ENCODE measurements at places on chromosomes 2 and 18.

DNA sequence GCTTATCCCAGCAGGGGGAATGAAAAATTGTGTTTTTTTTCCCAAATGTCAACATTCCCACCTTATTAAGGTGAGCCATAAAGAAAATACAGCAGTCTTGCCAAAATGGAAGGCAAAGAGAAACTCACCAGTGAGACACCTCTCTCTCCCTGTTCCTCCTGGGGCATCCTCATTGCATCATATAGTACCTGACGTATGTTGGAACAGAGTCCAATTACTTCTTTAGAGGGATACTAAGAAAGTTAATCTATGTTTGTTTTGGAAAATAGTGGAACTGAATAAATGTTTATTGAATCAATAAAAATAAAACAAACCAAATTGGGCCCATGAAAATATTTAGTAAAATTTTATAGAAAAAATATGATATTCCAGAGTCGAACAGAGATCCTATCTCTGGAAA, 700.4 kb downstream of the LRRTM4 start:
- no peak for DNase-seq

DNA sequence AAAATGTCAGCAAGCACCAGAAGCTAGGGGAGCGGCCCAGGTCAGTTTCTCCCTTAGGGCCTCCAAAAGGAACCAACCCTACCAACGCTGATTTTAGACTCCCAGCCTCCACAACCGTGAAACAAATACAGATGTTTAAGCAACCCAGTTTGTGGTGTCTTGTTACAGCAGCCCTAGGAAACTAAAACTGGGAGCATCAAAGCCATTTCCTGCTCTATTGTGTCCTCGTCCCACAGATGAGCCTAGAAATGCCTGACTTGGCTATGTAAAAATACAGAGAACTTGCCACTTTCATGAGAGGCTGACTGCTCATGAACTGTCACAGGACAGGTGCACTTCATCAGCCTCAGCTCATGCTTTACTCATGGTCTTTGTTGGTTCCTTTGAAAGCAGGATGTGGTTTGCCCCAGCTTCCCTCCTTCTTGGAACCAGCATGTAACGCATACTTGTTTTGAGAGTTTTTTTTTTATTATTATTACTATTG, 97.6 kb upstream of the SLC39A10 start:
- no peak for DNase-seq

DNA sequence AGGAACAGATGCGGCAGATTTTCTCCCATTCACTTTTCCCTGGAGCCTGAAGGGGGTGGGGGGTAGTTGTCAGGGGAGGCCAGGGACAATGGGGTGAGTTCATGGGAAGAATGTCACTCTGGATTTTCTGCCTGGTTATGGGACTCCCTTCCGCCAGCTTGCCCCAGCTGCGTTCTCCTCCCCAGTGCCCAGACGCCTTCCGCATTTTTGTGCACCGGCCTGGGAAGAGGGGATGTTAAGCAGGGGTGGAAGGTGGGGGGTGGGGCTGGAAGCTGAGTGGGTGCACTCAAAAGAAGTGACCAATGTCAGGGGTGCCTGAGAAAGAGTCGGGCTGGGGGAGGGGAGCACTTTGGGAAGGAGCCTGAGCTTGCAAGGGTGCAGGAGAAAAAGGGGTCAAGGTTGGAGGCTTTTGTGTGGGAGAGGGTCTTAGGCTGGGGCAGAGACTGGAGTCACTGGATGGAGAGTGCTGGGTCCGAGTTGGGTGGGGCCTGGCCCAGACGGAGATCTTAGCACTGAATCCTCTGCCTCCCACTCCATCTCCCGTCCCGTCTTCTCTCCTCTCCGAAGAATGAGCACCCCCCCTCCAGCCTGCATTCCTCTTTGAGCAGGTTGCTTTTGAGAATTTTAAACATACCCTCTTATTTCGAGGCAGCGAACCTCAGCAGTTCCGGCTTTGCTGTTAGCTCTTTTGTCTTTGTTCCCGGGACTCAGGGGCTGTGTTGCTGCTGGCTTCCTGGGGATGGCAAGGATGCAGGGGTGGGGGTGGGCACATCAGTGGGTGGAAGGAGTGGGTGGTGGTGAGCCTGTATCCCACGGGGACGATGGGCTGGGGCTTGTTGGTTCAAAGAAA, 2.7 kb downstream of the IGFBP2 start:
- DNase-seq = no peak

GRCh38 chr2:159110784-159111183, 142.3 kb downstream of the TANC1 start:
- no peak for DNase-seq

GRCh38 chr2:143771939-143772338, 642.7 kb downstream of the ARHGAP15 start:
- no peak for DNase-seq

GRCh38 chr2:231687133-231687852, 21.0 kb upstream of the PTMA start:
- DNase-seq = no peak

- DNase-seq = no peak
These were observed 6.7 kb downstream of the PLA2R1 start for GRCh38 chr2:160055726-160056108.

DNA sequence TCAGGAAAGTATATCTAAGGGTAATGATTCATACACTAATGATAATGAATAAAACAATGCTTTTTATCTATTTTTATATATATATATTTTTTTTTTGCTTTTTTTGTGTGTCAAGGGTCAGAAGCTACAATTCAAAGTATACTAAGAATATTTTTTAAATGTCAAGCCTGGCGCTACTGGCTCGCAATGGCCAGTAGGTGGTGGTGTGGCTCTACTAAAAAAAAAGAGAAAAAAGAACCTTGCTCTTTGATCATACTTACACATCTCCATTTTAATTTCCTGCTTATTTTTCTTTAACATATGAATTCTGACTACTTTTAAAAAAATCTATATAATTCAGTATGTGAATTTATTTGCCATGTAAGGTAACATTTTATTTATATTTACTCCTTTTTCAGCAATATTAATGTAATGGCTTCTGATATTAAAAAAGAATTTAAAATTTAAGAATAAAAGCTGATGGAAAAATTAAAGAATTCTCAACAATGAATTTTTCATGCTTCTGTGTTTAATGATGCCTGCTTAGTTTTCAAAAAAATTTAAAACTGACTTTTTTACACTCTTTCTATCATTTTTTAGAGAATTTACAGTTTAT, 232.9 kb downstream of the GULP1 start:
- DNase-seq = peak; percentile 37

DNA sequence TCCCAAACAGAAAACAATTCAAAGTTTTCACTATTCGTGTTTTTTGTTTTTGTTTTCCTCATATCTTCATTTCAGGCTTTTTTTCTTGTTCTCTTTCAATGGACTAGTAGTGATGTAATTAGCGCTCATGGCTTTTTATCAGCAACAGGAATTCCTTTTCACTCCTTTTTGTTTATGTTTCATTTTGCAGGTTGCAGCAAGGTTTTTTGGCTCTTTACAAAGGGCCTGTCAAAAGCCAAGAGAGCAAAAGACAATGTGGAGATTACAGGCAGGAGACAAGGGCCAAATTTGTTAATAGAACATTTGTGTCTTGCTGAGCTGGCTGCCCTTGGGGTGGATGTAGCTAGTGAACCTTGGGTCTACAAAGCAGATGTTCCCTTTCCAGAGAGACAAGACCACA, 467.4 kb upstream of the CDH20 start:
- DNase-seq = no peak

- DNase-seq = peak; percentile 61
These were observed 45.2 kb downstream of the PCBP1 start for GRCh38 chr2:70132244-70133126.

GRCh38 chr2:121777699-121778058, 22.2 kb downstream of the TSN start:
- no peak for DNase-seq

DNA sequence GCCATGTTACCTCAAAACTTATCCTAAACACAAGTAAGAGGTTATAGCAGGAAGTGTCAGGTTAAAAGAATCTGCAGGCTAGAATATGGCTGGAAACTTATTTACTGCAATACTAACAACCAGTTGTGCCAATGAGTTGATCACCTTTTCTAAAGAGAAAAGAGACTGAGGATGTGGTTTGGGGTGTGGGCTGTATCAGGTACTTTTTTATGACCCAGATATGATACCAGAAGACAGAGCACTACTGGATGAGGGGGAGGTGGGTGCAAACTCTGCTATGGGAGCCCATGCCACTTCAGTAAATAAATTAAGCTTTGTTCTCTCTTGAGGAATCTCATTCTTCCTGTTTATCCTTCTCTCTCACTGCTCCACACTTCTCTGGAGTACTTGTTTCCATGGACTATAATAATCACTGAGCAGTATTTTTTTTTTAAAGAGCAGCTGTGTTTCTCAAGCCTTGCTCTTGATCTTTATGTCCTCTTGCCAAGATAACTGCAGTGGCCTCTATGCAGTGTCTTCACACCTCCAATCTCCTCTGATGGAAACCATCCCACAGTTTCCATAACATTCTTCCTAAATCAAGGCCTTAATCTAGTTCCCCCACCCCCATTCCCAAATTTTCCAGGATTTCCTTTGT, 51.2 kb upstream of the NOSTRIN start:
- peak; percentile 28 for DNase-seq

GRCh38 chr2:105784589-105784988, 39.9 kb downstream of the NCK2 start:
- no peak for DNase-seq

GRCh38 chr2:105005181-105005951, 32.5 kb upstream of the MRPS9 start:
- DNase-seq = no peak

DNA sequence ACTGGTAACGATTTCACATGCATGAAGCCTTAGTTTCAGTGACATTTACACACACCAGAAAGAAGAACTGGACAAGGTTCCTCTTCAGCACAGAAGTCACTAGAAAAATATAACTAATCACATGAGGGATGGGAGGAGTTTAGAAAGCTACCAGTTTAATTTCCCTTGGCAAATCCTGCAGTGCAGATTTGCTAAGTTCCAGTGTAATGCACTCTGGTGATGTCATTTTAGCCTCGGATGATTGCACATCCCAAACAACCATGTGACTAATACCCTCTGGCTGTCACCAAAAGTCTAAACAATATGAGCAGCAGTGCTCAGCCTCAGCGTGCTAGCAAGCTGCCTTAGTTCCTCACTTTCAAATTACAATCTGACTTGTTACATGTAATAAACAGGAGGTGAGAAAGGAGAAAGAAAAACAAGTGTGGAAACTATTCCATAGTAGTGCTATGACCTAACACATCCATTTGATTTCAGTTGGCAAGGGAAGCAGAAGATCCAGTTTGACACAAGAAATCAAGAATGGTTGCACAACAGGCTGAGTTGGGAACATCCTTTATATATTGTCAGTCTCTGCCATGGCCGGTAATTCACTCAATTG, 35.3 kb upstream of the PPP1CB start:
- peak; percentile 89 for DNase-seq

- no peak for DNase-seq
These were observed 9.7 kb upstream of the KIF3C start for GRCh38 chr2:25991965-25992364.

- no peak for DNase-seq
These were observed 2.8 kb upstream of the SGO2 start for GRCh38 chr2:200523158-200523557.

DNA sequence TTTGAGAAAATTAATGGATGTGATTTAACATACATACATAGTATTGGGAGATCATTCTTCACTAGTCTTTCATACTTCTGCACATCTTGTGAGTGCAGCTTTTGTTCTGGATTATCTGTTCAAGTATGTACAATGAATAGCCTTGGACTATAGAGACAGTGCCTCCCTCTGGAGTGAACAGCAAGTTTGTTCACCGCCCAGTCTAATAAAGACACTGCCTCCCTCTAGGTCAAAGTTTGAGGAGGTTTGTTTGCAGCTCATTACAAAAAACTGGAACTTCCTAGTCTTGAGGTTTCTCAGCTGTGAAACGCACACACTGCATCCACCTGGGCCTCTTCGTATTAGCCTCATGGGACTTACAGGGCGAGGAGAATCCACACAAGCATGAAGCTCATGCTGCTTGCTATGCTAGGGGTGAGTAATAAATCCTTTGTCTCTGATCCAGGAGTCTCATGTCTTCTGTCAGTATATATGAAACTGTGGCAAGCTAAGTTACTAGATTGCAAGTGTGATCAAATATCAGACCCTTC, 26.0 kb upstream of the LAPTM4A start:
- no peak for DNase-seq

DNA sequence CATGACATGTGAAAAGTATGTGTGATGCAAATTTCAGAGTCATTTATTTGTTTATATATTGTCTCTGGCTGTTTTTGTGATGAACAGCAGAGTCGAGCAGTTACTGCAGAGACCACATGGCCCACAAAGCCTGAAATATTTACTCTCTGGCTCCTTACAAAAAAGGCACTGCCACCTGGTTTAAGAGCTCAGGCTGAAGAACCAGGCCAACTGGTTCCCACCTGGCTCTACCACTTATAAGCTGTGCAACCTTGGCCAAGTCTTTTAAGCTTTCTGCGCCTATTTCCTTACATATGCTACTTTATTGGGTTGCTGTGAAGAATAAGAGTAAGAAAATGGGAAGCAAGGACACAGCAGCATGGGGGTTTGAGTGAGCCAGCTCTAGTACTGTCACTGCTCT, 207.6 kb downstream of the L3MBTL4 start:
- DNase-seq = no peak

DNA sequence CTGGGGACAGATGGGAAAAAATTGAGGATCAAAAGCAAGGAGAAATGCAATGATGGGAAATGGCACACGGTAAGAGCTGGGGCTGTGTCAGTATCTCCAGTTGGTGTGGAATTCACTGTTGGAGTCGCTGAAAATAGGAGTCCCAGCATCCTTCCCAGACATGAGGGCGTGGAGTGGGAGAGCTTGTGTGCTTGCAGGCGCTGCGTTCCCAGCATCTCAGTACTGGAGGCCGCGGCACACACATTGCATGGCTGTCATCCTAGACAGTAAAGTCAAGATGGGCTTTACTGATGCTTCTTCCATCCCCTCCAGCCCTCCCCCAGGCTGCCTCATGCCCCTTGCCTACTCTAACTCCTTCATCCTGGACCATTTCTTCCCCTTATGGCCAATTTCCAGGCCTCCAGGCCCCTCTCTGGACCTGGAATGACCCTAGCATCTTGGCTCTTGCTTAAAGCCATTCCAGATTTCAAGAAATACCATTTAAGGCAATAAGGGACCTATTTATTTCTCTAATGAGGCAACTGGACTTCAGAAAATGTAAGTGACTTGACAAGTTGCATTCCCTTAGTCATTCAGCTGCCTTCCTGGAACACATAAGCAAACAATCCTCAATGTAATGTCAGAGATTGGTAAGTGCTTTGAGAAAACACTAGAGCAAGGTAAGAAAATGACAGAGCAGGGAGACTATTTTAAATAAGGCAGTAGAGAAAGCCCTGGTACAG, 70.5 kb upstream of the TTC39C start:
- DNase-seq = no peak
